ENCODE measurements at places on chromosomes 16 and 17.

- no peak for DNase-seq
Measured at GRCh38 chr16:85565801-85566526, 47.2 kb upstream of the GSE1 start.

GRCh38 chr16:72876221-72876620, 171.7 kb downstream of the ZFHX3 start:
- DNase-seq, result no peak

DNA sequence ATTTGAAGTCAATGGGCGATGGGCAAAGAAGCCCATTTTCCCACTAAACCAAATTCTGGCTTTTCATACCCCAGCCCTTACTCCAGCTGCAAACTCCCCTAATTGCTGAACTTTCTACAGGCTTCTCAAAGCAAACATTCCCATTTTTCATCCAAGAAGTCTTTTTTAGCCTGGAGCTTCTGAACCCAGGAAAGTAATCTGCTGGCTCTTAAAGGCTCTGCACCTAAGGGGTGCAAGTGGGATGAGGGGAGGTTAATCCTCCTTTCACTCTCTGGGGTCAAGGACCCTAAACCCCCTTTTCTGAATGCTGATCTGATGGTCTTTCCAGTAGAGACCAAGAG, 2.4 kb downstream of the HOXB7 start:
- no peak for DNase-seq

- no peak for DNase-seq
Measured at GRCh38 chr16:85682516-85682915, 6.2 kb downstream of the GINS2 start.

- DNase-seq, result no peak
Measured at GRCh38 chr17:57002904-57003303, 25.0 kb downstream of the SCPEP1 start.

DNA sequence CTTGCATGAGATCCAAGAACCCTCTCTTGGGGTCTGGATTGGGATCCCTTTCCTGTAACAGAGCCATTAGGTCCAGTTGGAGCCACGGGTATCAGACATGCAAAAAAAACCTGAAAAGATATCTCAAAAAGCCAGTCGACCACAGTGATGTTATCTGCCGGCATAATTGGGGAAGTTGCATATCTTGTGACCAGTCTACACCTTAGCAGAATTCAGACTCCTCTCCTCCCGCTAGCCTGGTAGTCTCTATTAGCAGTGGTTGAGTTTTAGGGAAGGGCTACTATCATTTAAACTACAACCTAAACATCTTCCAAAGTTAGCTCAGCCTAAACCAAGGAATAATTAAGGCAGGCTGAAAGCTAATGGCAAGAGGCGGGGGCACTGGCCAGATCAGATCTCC, 16.2 kb upstream of the PSMD7 start:
- DNase-seq, result no peak

DNA sequence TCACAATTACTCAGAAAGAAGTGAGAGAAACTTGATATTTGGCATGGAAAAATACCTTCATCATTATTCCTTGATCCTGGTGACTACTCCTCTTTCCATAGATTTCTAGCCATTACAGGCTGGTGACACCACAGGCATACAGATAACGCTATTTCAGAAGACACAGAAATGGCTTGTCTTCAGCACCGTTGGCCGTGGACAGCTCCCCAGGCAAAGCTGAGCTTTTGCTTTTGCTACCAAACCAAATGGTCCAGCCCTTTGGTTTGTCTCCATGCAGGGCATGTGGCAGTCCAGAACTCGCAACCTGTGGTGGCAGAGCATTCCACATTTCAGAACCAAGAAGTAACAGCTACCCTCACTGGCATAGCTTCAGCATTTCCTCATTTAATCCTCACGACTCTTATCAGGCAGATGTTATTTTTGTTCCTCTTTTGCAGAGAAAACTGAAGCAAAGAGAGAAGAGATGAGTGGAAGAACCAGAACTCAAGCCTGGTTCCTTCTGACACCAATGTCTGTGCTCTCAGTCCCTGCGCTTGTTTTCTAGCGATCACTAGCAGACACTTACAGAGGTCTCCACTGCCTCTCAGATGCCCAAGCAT, 55.5 kb downstream of the HS3ST4 start:
- DNase-seq, result no peak

Measured in HuH-7.5 (cell line).